Endothelial cell of umbilical vein (primary cell): ENCODE measurements at places on chromosomes 12 and 14. TPM values are rescaled to one million over a fixed set of nuclear protein-coding genes. Genes with fewer than 3 reads are reported as not detected.

Gene SLC38A4
- total RNA-seq: 0.66 TPM in 1 of 2 replicates, not detected in the other

Gene CDH24
- 20.2 and 21.7 TPM in 2 replicates for total RNA-seq

Gene DDX11
- 71.4 and 78.3 TPM in 2 replicates for total RNA-seq

Gene CISTR
- total RNA-seq: not detected in 2 replicates

Gene CEBPE
- total RNA-seq: not detected in 2 replicates

Gene RDH12
- total RNA-seq: not detected in 2 replicates

Gene KRT8
- total RNA-seq: 22.1 and 31.7 TPM in 2 replicates

Gene GCH1
- 4.6 and 5.0 TPM in 2 replicates for total RNA-seq

Gene IL23A
- not detected in 2 replicates for total RNA-seq

Gene APOLD1
- 5.3 and 6.0 TPM in 2 replicates for total RNA-seq

Gene IQSEC3
- total RNA-seq: not detected in 2 replicates

Gene TPPP2
- total RNA-seq: not detected in 2 replicates

Gene A2ML1
- total RNA-seq: not detected in 2 replicates

Gene PRKD1
- 10.3 and 10.9 TPM in 2 replicates for total RNA-seq

Gene MAP3K9
- total RNA-seq: 0.05 and 0.11 TPM in 2 replicates

Gene TMEM117
- 2.7 and 3.8 TPM in 2 replicates for total RNA-seq

Gene SLC5A8
- total RNA-seq: not detected in 2 replicates

Gene FSCB
- not detected in 2 replicates for total RNA-seq

Gene DENR
- 66.5 and 70.3 TPM in 2 replicates for total RNA-seq

Gene IKZF4
- 3.5 and 5.4 TPM in 2 replicates for total RNA-seq

Gene C1R
- 3.1 and 3.6 TPM in 2 replicates for total RNA-seq

Gene ASIC1
- 0.53 and 0.55 TPM in 2 replicates for total RNA-seq

Gene IRAK3
- 7.4 and 8.5 TPM in 2 replicates for total RNA-seq
